ENCODE measurements at places on chromosomes 5 and 9. TPM values are rescaled to one million over a fixed set of nuclear protein-coding genes. Genes with fewer than 3 reads are reported as not detected.

TPPP gene
- polyA plus RNA-seq, result 7.3 TPM

GMCL2 gene
- not detected for polyA plus RNA-seq

ZBED3 gene
- 40.3 TPM for polyA plus RNA-seq

PPIC gene
- 36.3 TPM for polyA plus RNA-seq

SPAAR gene
- 1.4 TPM for polyA plus RNA-seq

RGS7BP gene
- 9.5 TPM for polyA plus RNA-seq

PPP1R26 gene
- 31.2 TPM for polyA plus RNA-seq

DBH gene
- polyA plus RNA-seq, result 0.90 TPM

ZNF483 gene
- 3.9 TPM for polyA plus RNA-seq

COL5A1 gene
- polyA plus RNA-seq, result 77.3 TPM

SPATA31E1 gene
- not detected for polyA plus RNA-seq

STKLD1 gene
- polyA plus RNA-seq, result 4.4 TPM

SLC1A3 gene
- polyA plus RNA-seq, result 3.5 TPM

CPEB4 gene
- polyA plus RNA-seq, result 46.0 TPM

KIF4B gene
- 0.28 TPM for polyA plus RNA-seq
